Stimulated activated CD4-positive, alpha-beta T cell treated with anti-CD3 and anti-CD28 coated beads, Interleukin-4, amount 100 ng/mL, for 48 hours (primary cell): ENCODE measurements at places on chromosomes 7 and 10.

DNA sequence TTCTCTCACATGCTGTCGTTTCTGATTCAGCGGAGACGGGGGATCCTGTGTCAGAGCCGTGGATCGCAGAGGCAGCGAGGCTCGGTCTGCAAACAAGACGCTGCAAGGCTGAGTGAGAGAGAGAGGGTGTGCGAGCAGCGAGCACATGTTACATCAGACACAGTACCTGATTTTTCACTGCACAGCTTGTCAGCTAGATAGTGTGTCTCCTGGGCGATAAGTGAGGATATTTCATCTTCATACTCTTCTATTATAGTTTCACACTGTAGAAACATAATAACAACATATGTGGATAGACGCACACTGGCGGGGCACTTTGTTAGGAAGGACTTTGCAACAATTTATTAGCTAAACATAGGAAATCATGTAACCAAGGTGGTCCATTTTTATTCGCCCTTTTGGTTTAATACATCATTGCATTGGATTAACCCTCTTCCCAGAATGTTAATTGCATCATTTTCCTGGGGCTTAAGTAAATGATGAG, 39.5 kb downstream of the CNPY1 start:
- DNase-seq, result no peak

DNA sequence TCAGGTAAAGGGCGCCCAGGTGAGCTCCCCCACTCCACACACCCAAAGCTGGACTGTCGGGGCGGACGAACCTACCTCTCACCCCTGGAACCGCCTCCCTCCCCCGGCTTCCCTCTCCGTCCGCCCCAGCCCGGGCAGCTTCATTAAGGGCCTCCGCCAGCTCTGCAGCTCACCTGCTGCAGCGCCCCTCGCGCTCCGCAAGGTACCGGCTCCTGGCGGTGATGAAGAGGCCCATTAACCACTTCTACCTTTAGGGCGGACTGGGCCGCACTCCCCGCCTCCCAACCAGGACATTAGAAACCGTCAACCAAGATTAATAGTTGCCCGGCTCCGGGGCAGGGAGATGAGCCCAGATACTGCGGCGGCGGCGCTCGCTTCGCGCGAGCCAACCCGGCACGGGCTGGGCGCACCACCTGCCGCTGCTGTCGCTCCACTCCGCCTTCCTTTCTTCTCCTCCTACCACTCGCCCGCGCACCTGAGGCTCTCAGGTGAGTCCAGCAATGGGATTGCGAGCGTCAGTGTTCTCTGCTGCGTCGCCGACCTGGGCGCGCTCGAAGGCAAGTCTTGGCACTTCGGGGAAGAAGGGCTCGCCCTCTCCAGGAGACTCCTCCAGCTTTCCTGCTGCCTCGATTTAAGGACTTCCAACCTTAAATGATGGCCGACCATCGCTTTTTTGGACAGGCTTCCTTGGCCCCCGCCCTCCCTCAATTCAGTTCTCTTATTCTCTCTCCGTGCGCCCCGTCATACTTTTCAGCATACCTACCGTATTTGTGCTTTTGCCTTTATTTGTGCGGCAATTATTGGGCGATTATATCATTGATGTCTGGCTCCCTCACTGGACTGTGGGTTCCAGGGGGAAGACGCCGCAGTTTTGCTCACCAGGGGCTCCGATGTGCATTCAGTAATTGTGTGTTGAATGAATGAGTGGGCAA, 13.6 kb upstream of the KAZALD1 start:
- no peak for DNase-seq

DNA sequence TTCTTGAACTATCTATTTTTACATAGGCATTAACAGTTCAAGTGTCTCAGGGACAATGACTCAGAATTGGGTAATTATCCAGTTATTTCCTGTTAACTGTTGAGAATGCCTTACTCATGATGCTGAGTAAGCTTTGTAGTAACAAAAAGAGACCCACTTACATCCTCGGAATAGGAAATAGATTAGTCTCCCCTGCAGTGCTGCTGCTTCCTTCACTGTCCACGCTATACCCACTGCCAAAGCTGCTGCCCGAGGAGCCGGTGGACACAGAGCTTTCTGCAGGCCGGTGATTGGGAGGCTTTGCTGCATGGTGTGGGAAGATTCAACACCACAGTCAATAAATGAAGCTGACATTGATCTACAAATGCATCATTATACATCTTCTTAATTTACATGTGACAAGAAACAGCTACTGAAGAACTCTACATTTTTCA, 357.1 kb downstream of the PCLO start:
- DNase-seq, result no peak

GRCh38 chr7:101910991-101911799, 93.8 kb downstream of the CUX1 start:
- no peak for DNase-seq

GRCh38 chr7:73983437-73984164, 44.4 kb upstream of the ELN start:
- DNase-seq, result no peak

DNA sequence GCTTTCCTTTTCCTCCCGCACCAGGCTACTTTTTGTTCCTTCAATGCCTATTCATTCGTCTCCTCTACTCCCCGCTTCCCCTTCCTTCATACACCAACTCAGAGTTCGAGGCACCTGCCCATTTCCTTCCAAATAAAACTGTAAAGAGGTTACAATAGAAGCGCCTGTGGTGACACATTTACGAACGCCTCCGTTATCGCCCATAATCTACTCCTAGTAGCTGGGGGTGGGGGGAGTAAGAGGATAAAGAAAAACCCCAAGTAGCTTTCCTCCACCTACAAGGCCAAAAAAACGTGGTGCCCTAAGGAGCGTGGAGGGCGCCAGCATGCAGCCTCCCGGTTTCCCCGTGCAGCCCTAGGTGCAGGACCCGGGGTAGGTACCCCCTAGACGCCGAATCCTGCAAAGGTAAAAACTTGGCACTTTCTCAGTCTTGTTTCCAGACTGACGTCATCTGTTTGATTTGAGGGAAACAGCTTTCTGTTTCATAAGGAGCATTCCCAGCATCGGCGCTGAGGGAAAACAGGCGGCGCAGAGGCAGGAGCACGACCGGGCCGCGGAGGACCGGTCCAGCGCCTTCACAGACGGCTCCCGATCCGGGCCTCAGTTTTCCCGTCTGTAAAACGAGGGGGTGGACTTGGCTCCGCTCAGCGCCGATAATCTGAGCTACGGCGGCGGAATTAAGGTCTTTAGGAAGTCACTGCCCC, 922 bp downstream of the PPA1 start:
- DNase-seq, result peak; percentile 41

DNA sequence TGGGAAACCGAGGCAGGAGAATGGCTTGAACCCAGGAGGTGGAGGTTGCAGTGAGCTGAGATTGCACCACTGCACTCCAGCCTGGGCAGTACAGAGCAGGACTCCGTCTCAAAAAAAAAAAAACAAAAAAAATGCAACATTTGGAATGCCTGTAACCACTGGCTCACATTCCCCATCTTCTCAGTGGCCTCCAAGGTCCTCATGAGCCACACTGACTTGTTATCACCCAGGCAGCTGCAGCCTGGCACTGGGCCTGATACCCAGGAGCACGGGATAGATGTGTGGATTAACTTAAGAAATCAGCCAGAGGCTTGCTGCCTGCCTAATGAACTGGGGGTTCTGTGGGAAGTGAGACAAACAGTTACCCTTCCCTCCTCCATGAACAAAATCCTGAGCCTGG, 23.0 kb downstream of the JCAD start:
- DNase-seq, result no peak

DNA sequence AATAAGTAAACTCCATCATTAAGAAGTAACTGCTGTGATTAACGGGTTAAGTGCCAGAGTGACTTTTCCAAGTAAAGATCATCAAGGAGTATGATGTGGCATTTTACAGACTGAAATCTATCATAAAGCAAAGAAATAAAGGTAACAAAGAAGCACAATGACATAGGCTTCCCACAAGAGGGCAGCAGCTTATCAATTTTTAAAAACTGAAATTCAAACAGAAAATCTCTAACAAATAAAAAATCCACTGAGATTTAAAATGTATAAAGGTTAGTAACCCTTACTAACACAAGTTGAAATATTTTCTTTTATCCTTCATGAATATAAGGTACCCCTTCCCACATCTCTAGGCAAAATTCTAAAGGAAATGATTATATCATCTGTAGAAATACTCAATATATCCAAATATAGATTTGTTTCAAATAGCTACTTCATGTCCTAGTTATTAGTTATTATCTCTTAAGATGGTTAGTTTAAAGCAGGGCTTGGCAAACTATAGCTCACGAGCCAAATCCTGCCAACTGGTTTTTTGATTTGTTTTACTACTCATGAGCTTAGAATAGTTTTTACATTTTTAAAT, 29.2 kb downstream of the FAM3C start:
- peak; percentile 8 for DNase-seq

GRCh38 chr7:36370046-36370445, 19.6 kb upstream of the ANLN start:
- no peak for DNase-seq

DNA sequence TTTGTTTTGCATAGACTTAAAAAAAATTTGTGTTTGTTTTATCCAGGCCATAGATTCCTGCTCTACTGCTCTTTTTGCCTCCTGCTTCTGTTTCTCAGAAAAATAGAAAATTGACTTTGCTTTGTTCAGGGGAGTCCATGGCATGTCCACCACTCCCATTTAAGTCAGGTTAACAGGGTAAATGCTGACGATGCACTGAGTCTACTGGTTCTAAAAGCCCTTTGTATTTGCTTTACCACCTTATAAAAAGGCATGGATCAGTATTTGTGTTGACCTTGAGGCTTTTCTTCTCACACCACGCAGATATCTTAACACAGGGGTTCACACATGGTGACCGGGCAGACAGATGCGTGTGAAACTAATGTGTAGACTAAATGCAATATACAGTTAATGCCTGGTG, 139.5 kb upstream of the RHEB start:
- DNase-seq, result no peak

DNA sequence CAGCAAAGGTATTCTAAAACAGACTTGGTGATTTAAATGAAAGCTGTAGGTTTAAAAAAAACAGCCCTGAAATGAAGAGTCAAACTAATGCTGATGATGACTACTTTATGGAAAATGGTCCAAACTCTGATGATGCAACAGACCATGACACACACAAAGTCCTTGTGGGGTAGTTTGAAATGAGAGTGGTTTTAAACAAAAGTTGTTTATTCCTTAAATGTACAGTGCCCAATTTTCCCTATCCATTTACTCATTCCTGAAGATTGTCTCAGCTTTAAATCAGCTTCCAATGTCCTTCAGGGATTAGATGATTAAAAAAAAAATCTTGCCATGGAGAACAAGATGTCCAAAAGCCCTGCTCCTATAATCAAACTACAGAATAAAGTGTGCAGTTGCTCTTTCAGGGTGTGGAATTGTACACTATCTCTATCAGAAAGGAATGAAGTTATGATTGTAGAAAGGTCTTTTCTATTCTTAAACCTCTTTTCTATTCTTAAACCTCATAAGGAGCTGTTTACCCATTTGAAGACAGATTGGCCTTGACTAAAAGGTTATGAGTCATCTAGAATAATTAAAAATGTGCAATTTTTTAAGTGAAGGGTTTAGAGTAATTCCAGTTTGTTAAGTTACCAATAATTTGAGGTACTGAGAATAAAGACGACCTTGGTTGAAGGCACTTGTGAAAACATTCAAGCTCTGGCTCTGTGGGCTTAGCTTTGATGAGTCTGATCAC, 70.2 kb upstream of the ITGA8 start:
- no peak for DNase-seq

DNA sequence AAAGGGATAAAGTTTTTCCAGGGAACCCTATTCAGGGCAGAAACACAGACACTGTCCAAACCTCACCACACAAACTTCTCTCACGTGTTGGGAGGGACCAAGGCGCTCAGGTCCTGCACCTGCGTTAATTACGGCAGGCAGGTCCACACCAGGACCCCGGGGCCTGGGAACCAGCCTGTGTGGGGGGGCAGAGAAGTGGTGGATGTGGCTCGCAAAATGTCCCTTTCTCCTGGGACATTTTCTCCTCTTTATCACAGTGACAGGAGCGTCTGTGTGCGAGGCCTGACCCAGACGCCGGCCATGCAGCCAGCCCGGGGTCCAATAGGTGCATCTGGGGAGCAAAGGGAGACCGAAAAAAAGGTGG, 73.4 kb upstream of the ZNF722 start:
- DNase-seq, result no peak

- DNase-seq, result no peak
Measured at GRCh38 chr7:91164506-91164905, 99.7 kb upstream of the FZD1 start.
